Activated CD8-positive, alpha-beta memory T cell treated with anti-CD3 and anti-CD28 coated beads for 1 hour (primary cell): ENCODE measurements at places on chromosomes 6 and 20.

DNA sequence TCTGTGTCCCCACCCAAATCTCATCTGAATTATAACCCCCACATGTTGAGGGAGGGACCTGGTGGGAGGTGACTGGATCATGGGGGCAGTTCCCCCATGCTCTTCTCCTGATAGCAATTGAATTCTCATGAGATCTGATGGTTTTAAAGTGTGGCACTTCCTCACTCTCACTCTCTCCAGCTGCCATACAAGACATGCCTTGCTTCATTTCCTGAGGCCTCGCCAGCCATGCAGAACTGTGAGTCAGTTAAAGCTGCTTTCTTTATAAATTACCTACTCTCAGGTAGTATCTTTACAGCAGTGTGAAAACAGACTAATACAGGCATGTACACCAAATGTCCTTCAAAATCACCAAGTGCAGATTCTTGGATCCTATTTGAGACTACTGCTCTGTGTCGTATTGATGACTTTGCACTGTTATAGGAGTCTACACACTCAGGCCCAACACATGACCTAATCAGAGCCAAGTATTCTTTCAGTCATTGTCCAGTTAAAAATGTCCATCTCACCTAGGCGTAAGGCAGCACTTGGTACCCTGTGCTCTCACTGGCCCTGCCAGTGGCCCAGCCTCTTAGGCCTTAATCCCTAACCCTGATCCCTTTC, 52.8 kb upstream of the UST start:
- DNase-seq = no peak

DNA sequence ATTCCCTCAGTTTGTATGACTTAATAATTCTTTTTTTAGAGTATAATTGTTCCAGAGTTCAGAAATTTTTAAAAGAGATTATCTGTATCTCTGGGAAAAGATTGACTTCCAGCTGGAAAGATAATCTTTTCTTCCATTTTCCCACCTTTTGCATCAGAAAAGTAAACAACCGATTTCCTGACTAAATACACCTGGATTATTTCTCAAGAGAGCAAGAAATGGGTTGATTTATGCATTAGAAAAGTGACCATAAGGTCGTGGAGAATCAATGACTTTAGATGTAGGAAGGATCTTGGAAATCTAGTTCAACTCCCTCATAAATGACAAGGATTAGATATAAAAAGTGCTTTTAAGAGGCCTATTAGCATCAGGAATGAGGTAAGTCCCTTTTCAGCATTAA, 79.9 kb downstream of the SGK1 start:
- DNase-seq = no peak

DNA sequence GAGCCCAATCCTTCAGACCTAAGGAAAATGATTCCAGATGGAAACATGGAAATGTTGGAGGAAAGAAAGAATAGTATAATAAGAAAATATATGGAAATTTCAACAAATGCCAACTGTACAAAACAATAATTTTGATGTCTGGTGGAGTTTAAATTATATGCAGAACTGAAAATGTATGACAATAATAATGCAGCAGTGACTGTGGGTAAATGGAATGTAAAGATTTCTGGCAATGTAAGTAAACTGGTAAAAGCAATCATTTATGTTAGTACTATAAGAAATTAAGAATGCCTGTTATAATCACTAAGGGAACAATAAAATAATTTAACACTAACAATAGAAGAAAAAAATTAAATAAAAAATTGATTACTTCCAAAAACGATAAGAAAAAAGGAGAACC, 89.0 kb downstream of the EDN1 start:
- DNase-seq = no peak

- DNase-seq = no peak
Observed at GRCh38 chr6:105803442-105803841, 282.7 kb upstream of the PRDM1 start.

DNA sequence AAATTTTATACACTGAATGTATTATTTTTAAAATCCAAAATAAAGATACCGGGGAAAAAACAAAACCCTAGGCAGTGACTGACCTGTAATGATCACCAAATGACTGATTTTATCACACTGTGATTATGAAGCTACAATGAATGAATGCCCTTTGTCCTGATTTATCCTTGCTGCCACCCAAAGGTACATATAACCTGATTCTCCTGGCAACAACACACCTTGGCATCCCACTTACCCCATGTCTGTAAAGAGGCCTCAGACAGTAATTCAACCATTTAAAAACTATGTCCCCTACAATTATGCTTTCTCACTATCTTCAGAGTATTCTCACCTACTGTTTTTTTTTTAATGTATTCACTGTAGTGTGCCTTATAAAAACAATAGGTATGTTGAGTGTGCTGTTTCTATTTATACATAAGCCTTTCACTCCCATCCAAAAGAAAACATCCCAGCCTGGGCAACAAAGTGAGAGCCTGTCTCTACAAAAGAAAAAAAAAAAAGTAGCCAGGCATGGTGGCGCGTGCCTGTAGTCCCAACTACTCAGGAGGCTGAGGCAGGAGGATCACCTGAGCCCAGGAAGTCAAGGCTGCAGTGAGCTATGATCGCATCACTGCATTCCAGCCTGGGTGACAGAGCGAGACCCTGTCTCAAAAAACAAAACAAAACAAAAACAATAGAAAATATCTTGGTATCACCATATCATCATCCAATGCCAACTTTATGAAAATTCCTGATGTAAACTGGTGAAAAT, 21.7 kb downstream of the B4GALT5 start:
- no peak for DNase-seq

GRCh38 chr6:151284012-151284411, 44.2 kb downstream of the AKAP12 start:
- no peak for DNase-seq

- DNase-seq = no peak
Observed at GRCh38 chr6:88143421-88144157, 22.6 kb downstream of the CNR1 start.

- DNase-seq = no peak
Observed at GRCh38 chr6:157640746-157641451, 182.1 kb upstream of the SNX9 start.

DNA sequence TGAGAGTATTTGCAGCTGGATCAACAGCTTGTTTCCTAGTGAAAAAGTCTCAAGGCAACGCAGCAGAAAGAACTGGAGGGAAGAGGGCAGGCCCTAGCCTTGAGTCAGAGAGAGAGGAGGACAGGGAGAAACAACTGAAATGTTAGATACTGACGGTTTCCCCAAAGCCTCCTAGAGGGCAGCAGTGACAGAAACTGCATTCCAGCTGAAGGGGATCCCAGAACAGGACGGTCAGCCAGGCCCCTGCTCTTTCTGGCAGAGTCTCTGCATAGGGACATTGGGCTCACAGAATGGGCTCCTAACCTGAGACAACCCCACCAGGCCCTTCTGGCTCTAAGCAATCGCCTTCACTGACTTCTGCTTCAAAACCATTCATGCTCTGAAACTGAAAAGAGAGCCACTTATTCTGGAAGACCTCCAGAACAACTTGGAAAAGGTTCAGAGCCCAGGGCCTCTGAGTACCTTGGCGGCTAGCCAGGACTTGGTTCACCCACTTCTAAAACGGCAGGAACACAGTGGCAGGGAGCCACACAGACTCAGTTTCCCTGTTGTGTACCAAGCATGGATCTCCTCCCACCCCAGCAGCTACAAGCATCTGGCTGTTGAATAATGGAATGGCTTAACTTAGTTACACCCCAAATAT, 72.9 kb downstream of the PSMB1 start:
- DNase-seq = no peak

DNA sequence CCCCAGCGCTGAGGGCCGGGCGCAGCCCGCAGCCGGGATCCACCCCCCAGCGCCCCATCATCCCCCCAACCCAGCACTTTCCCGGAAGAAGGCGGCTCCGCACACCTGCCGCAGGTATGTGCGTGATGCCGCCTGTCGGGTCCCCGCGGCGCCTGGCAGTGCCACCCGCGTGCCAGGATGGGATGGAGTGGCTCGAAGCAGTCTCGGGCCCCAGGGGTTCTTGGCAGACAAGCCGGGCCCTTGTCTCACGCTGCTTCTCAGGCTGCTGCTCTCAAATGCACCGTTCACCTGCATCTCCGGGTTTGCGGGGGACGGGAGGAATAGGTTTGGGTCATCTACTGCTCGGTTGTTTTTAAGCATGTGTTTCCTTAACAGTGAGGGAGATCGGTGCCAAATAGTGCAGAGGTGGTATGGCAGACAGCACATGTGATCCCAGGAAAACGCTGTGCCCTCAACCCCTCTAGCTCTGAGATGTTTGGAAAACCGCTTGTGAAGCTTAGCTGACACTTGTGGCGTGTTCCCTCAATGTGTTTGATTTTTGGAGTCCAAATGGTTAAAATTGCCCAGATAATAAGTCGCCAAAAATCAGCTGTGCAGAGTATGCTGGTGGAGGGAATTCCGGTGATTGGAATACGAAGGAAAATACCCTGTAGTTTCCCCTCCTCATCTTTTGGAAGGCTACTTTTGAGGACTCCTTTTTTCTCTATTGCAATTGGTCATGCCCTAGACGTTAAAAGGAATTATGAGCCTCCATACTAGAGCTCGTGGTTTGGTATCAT, 926 bp downstream of the MYLIP start:
- peak; percentile 26 for DNase-seq

- no peak for DNase-seq
Observed at GRCh38 chr6:109243863-109244825, 138.1 kb downstream of the CD164 start.

DNA sequence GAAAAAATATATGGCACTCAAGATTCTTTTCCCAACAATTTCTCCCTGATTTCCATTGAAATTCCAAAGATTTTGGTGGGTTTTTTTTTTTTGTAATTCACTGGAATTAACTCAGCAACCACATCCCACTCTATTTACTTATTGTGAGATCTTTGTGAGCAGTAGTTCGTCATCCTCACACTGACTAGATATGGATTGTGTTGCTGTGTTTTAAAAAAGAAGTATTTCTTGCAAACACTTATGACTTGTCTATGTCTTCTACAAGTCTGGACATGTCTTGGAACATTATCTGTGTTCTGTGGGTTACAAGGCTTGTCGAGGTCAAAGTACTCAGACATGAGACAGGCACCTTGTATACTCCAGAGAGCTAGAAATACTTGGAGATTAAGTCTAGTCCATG, 7.3 kb upstream of the TENT5A start:
- DNase-seq = no peak

- no peak for DNase-seq
Observed at GRCh38 chr20:5809495-5809894, 59.3 kb downstream of the SHLD1 start.

GRCh38 chr20:23255716-23256385, 94.7 kb upstream of the NXT1 start:
- no peak for DNase-seq

- DNase-seq = no peak
Observed at GRCh38 chr6:36692220-36692619, 5.4 kb upstream of the RAB44 start.

DNA sequence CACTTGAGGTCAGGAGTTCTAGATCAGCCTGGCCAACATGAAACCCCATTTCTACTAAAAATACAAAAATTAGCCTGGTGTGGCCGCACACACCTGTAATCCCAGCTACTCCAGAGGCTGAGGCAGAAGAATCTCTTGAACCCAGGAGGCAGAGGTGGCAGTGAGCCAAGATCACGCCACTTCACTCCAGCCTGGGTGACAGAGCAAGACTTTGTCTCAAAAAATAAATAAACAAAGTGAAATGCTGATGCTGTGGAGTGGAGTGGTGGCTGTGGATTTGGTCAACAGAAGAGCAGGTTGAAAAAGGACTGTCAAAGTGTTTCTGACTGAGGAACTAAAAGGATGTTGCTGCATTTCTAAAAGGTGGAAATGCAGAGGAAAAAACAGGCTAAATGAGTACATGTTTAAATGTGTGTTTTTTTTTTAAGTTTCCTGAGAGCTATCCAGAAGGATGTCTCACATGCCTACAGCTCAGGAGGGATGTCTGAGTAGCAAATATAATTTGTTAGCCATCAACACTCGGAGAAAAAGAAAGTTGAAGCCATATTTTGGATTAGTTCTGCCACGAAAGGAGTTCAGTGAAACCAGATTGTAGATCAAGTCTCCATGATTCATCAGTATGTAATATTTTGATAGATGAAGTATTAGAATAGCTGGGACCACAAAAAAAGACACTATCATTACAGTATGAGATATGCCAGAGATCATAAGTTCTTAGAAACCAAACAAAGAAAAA, 621.1 kb upstream of the ADGRB3 start:
- no peak for DNase-seq

- DNase-seq = no peak
Observed at GRCh38 chr6:32623693-32624092, 13.5 kb upstream of the HLA-DQA1 start.

DNA sequence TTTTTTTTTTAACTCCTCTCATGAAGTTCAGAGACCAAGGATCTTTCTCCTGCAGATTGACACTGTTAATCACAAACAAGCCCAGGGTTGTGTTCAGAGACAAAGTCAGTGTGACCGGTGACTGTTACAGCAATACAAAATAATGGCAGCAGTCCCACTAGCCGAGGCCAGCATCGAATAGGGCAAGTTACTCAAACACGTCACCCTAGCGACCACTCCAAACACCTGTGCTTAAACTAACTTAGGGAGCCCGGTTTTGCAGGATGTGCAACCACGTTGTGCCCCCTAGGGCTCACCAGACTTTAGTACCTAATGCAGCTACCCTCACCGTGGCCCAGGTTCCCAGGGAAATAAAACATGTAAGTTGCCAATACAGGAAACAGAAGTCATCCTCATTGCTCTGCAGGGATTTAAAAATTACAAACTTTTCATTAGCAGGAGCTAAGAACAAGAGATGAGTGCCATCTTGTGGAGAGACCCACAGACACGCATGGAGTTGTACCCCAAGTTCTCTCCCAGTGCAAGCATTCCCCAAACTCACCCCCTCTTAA, 38.1 kb downstream of the FAM50B start:
- DNase-seq = no peak

- no peak for DNase-seq
Observed at GRCh38 chr6:33021917-33022316, 12.5 kb upstream of the HLA-DOA start.

GRCh38 chr20:36435592-36436541, 105.5 kb upstream of the MYL9 start:
- peak; percentile 62 for DNase-seq
